ENCODE measurements at places on chromosomes 12 and 14. TPM values are rescaled to one million over a fixed set of nuclear protein-coding genes. Genes with fewer than 3 reads are reported as not detected.

- DNase-seq, result no peak
These were observed 2.9 kb downstream of the C1RL start for GRCh38 chr12:7106082-7106481.

PTCSC3 gene
- not detected for total RNA-seq

C1RL gene
- 122 TPM for total RNA-seq

DNA sequence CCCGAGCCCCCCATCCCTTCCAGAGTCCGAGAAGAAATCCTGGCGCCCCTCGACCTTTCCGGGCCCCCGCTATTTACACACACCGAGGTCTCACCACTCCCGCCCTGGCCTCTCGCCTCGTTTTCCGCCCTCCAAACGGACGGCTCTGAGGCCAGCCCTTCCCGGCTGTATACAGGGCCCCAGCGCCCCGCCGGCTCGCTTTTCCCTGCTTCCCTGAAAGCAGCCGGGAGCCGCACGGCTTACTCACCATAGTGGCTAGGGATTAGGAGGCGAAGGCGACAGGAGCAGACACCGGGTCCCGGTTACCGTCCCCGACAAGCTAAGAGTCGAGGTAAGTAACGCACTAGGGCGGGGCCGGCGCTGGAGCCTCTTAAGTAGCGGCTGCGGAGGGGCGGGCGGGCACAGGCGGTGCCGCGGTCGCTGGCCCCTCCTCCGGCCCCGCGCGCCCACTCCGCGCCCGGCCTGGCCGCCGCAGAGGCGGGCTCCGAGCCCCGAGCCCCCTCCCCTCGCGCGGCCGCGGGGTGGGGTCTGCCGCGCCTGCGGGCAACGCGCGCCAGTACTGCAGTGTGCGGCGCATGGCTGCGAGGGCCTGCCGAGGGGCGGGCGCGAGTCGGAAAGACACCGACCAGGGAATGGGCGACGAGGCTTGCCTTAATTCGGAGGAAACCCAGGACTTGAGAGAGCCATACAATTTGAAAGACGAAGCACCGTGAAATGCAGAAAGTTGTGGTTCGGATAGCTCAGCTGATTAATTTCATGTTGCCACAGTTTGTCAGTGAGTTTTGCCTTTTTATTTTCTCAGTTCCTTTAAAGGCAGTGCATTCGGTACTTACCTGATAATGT is at the start of gene TUBA1B:
Gene TUBA1B (minus strand): TSS at position 345 of the 843 bp plus-strand sequence. CDS start 95 bp downstream, at position 250.
- DNase-seq, result no peak

- no peak for DNase-seq
These were observed 61.6 kb downstream of the WDR20 start for GRCh38 chr14:102201353-102201738.

ACSS3 gene
- 29.5 TPM for total RNA-seq

GRCh38 chr12:119491814-119492213 is 101.8 kb upstream of the TMEM233 start:
- DNase-seq, result no peak

- DNase-seq, result no peak
These were observed 66.7 kb downstream of the CCDC88C start for GRCh38 chr14:91350813-91351511.

- no peak for DNase-seq
These were observed 87.1 kb upstream of the ATF1 start for GRCh38 chr12:50676756-50677155.

GRCh38 chr12:51372021-51372420 is 19.2 kb downstream of the GALNT6 start:
- DNase-seq, result no peak

GRCh38 chr12:122035292-122035691 is 13.6 kb downstream of the BCL7A start:
- no peak for DNase-seq

SLC6A12 gene
- total RNA-seq, result not detected

GRCh38 chr12:125549836-125550235 is 484.6 kb downstream of the AACS start:
- no peak for DNase-seq

DNA sequence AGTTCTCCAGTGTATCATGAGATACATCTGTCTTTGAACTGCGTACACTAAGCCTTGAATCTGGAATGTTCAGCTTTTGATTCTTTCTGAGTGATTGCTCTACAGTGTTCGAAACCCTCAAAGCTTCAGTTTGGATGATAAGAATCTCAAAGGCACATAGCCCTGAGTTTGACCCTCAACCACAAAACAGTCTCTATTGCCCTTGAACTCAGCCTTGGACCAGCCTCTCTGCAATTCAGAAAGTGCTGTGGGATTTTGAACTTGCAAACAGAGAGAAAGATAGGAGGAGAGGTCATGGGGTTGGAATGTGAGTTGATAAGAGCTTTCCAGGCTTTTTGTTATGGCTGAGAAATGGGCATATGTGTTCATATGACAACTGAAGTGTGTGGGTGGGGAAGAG is 100.3 kb downstream of the MYRFL start:
- no peak for DNase-seq

DNA sequence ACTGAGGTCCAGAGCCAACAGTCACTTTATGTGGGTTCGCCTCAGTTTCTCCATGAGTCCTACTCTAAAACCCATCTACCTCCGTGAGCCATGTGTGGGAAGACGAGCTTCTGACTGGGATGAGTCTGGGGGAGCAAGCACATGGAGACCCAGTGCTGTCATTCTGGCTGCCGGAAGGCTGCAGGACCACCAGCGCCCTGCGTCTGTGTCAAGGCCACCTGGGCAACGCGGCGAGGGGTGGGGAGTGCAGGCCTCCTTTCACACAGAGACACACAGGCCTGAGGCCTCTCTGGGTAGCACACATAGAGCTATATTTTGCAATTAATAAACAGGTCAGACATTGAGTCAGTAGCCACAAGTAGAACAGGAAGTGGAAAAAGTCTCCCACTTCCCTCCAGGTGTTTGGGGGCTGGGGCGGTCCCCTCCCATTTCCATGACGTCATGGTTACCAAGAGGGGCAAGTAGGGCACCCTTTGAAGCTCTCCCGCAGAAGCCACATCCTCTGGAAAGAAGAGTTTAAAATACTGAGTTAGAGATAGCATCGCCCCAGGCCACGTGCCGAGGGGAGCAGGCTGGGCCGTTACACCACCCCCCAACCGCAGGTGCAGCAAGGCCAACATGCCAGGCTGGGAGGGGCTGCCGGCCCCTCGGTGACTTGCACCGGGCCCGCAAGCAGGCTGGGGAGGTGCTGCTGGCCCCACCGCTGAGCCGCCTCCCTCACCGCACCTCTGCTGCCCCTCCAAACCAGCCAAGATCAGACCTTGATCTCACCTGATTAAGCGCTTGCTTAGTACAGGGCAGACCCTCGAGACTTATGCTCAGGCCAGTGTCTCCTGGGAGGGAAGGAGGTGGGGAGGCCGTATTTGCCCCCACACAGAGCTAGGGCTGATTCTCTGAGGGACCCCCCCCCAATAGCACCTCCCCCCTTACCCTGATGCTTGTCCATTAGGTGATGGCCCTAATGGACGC is 32.7 kb downstream of the DAD1 start:
- no peak for DNase-seq

DNA sequence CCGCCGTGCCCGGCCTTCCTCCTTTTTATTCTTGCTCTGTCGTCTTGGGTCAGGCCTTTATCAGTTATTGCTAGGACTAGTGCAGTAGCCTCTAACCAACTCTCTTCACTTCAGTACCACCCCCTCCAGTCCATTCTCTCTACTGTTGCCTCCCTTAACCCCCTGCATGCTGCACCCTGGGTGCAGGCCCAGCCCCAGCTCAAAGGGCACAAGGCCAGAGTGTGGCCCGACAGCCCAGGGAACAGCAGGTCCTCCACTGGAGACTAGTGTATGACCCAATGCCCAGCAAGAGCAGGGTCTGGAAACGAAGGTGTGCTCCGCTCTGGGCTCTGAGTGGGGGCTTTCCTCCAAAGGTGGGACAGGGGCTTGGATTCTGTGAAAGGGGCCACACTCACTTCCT is 30.0 kb upstream of the RFLNA start:
- DNase-seq, result no peak

GRCh38 chr12:2529807-2530206 is 265.0 kb upstream of the FKBP4 start:
- no peak for DNase-seq

- no peak for DNase-seq
These were observed 92.7 kb upstream of the HECTD1 start for GRCh38 chr14:31300296-31300695.

DNA sequence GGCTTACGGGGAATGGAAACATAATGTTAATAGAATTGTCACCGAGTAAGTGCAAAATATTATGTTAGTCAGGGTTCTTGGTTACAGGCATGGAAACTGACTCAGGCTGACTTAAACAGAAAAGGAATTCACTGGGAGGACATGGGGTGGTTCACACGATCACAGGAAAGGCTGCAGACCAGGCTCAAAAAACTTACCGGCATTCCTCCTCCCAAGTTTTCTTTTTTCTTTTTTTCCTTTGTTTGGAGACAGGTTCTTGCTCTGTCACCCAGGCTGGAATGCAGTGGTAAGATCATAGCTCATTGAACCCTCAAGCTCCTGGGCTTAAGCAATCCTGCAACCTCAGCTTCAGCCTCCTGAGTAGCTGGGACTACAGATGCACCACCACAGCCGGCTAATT is 11.9 kb upstream of the UBE2N start:
- no peak for DNase-seq

RNASE2 gene
- total RNA-seq, result 1.5 TPM

- DNase-seq, result no peak
These were observed 16.7 kb downstream of the ARG2 start for GRCh38 chr14:67636361-67636919.

HELB gene
- total RNA-seq, result 5.2 TPM

DNA sequence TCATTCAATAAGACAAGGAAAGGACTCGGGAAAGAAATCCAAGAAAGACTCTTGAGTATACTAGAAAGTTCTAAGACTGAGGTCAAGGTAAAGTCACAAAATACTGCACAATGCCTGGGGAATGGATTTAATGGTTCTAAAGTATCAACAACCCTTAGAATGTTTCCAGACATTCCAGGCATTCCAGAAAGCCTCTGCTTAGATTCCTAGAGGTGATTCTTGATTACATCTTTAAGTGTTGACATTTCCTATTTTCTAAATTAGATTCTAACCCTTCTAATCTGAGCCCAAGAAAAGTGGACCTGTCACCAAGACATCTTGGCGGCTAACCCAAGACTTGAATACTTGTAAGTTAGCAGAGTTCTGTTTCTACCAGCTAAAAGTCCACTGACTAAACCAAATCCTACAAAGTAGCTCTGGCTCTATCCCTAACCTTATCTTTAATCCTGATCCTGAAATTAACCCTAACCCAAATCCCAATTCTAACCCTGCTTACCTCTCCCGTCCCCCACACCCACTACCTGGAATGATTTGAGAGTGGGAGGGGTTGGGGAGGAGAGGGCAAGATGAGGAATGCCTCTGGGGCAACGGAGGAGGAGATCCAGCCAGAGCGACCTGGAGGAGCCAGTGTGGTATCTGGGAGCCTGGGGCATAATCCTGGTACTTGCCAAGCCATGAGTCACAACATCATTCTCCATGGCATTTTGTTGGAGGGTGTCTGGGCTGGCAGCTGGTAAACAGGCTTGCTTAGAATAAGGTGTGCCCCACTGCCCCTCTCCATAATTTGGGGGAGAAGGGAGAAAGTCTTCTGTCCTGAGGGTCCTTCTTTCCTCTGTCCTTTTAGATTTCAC is 93.4 kb upstream of the HOXC13 start:
- DNase-seq, result no peak

DNA sequence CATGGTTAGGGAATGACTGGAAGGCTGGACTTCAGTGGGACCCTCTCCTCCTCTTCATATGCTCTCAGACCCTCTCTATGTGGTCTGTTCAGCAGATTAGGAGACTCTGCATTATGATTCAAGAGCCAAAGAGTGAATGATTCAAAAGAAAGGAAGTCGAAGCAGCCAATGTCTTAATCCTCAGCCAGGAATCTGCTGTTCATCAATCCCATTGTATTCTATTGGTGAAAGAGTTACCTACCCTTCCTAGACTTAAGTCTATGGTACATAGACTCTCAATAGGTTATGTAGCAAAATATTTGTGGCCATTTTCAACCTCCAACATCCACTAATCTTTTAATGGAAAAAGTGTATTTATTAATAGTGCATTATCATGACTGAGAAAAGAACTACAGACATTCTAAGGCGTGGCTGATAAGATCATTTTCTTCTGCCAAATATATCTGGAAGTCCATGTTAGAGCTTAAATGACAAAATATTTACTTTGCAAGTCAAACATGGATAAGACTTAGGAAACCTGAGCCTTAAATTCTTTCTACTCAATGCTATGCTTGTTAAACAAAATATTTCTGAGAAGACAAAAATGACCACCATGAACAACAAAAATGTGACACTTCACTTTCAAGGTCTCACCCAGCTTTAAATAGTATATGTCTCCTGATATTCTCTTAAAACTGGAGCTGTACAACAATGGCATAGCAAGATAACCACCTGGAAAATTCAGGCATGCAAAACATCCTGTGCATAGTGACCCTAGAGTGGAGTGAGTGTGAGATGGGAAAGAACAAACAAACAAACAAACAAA is 1100.6 kb downstream of the GALC start:
- no peak for DNase-seq

DNA sequence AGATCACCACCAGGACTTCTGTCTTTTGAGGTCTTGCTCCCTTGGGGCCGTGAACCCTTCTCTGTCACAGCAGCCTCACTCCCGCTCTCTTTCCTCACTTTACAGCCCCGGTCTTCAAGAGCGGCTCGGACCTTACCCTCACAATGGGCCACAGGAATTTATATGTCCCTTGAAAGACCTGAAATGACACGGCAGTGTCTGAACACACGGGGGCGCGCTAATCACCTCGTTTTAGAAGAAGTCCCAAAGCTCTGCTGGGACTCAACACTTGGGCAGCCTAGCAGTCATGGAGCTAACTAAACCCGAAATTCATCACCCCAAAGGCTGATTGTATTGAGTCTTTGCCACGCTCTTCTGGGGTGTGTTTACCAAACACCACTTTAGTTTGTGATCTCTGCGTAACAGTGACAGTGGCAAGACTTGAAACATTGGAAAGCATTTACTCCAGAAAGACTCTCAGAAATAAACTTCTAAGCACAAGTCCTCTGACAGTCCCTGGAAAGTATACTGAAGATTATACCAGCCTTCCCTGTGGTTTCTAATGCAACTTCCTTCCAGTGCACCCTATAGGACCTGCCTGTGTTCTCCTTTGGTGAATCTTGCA is 29.0 kb downstream of the SERPINA11 start:
- no peak for DNase-seq

DNA sequence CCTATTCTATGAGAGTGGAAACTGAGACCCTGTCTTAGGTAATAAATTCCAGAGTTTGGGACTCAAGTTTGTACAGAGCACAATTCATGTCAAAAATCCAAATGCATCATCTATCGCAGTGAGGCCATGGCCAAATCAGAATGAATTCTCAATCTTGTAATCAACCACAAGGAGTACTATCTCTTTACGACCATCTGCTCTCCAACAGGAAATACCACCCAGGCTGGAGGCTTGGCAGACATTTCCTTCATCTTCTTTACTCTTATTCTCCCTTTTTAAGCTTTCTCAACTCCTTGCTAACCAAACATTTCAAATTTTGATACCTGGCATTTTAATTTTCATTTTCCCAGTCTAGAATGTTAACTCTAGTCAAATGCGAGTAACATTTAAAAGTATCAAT is 32.7 kb upstream of the RNU6-7 start:
- no peak for DNase-seq

GRCh38 chr12:98653866-98654493 is 8.9 kb downstream of the APAF1 start:
- DNase-seq, result no peak

GRCh38 chr12:105888696-105889095 is 250.1 kb downstream of the NUAK1 start:
- no peak for DNase-seq

GUCY2C gene
- total RNA-seq, result 0.74 TPM
